Fibroblast of skin of left biceps (primary cell): ENCODE measurements at places on chromosomes 3 and 15.

- no peak for DNase-seq
These were observed 7.5 kb downstream of the ZNF710 start for GRCh38 chr15:90008607-90009006.

- no peak for DNase-seq
These were observed 77.4 kb downstream of the DGKG start for GRCh38 chr3:186284661-186285060.

- no peak for DNase-seq
These were observed 9.4 kb upstream of the EID1 start for GRCh38 chr15:48868536-48868935.

DNA sequence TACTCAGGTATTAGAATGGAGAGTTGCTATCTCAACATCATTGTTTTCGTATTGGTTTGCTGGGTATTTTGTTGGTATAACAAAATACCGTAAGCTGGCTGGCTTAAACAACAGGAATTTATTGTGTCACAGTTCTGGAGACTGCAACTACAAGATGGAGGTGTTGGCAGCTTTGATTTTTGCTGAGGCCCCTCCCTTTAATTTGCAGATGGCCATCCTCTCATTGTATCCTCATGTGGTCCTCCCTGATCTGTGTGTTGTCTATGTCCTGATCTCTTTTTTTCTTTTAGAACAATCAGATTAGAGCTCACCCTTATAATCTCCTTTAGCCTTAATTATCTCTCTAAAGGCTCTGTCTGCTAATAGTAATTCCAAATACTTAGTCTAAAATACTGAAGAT, 299.8 kb upstream of the GOLIM4 start:
- DNase-seq = no peak

DNA sequence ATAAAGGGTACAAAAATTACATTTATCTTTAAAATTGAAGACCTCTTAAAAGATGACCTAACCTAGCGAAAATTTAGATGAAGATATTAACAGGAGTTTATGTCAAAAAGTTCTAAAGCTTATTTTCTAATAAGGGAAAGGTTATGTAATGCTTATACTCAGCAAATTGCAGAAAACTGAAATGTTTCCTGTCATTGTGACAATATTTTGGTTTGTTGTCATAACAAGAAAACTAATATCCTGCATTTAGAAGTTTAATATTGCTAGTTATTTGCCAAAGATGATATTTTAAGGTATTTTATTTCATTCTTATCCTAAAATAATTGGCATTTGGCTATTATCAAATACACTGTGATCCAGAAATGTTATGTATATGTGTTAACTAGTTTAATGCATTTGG, 294.5 kb downstream of the C3orf38 start:
- no peak for DNase-seq

DNA sequence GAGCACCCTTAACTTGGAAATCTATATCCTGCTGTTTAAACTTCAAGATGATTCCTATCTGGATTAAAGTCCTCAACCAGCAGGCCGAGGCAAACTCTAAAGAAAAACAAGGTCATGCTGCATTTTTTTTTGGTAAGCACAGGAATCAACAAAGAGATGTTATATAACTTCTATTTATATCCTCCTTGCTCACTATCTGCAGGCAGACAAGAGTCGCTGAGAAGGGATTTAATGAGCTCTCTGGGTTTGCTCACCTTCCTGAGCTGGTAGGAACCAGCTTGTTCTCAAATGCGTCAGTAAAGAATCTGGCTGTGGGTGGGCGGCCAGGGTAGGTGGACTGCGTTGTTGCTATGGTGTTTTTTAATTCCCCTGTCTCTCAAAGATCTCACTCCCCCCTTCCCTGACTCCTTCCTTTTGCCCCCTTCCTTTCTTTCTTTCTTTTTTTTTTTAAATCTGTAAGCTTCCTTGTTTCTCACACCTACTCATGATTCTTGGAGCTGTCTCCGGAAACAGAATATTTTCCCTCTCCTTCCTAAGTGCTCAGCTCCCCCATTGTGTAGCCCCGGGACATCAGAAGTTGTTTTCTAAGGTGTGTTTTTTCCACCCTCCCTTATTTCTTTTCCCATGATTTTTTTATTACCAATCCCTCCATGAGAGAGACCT, 228.8 kb upstream of the BHLHE40 start:
- no peak for DNase-seq

GRCh38 chr3:115659253-115660220, 36.2 kb downstream of the GAP43 start:
- DNase-seq = no peak

DNA sequence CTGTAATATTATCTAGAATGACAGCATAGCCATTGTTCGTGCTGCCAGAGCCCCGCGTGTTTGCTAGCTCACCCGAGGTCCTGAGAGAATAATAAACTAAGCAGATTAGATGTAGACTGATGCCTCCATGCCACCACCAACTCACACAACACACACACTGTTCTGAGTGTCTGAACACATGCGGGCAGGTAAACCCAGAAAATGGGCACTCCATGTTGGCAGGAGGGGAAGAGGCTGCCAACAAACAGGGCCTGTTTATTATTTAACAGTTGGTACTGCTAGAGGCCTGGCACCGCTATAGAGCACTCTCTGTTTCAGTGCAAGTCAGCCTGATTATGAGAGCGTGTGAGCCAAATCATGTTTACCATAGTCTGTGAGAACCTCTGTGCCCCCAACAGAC, 299.0 kb downstream of the ZBTB20 start:
- no peak for DNase-seq

GRCh38 chr3:173725507-173725906, 328.0 kb downstream of the NLGN1 start:
- DNase-seq = no peak

DNA sequence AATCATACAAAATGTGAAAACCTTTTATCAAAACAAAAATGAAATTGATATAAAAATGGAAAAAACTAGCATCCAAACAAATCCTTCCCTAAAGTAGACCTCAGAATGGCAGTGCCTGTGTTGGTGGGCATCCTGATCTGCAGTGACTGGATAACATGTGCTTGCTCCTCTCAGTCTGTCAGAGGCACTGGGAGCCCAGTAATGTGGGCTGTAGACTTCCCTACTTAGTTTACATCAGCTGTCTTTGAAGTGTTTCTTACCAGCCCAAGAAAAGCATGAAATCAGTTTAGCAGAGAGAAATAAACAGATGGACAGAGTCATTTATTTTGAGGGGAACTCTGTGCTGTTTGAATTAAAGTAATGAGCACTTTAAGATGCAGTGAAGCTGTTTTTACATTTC, 37.8 kb upstream of the RORA start:
- no peak for DNase-seq

DNA sequence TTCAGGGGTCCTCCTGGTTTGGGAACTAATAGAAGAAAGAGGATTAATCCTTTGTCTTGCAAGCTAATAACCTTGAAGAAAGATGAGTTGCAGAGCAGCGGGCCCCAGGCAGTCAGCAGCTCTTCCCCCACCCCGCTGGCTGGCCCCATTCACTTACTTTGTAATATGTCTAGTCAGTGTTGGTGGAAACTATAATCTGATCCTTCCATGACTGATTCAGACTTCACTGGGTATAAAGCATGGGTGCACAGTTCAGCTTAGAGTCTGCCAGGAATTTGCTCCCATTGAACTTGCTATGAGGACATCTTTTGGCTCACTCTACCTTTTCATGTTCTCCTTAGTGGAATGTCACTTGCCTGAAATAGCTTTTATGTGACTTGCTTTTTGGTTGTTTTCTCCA, 117.7 kb downstream of the CCNL1 start:
- no peak for DNase-seq

DNA sequence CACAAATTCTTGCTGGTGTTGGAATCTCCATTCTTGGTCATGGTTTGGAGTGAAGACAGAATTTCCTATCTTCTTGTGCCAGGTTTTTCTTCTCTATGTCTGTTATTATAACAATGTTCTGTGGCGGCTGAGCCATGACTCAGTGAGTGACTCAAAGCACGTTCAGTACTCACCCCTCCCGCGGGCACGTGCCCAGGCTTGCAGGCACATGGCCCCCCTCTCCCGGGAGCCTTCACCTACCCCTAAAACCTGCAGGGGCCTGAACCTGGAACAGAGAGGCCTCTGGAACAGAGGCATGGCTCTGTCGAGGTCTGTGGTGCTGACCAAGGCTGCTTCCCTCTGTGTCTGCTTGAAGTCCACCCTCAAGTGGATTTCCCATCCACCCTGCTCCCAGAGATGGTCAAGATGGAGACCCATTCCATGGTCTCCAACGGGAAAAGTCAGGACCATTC, 27.6 kb downstream of the PLXNB1 start:
- DNase-seq = peak; percentile 69

DNA sequence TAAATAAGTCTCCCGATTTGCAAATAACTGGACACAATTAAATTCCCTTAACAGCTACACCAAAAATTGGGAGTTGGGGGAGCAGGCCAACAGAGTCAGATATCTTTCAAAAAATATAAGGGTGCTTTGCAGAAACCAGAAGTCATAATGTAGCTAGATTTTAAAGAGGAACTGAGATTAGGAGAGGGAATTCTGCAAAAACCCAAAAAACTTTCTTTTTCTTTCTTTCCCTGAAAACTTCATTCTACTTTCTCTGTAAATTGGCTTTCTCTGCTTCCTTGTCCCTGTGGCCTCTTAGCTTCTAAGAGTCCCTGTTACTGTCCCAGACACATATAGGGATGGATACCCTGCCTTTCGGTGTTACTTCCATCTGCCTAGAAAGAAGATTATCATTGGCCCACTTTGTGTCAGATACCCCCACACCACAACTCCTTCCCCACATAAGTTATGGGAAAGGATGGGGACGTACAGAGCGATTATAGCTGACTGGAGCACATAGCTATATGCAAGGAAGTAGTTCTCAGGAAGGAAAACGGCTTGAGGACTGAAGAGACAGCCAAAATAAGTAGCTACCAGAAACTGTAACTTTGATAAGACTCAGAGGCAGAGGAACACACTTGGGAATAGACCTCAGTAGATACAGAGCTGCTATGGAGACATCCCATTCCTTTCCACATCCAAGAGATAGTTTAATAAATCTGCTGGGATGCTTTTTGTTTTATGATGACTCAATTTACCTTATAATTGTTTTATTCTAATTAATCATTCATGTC, 129.1 kb upstream of the TGFBR2 start:
- DNase-seq = no peak

GRCh38 chr15:80395616-80396015, 8.6 kb upstream of the ARNT2 start:
- DNase-seq = no peak

DNA sequence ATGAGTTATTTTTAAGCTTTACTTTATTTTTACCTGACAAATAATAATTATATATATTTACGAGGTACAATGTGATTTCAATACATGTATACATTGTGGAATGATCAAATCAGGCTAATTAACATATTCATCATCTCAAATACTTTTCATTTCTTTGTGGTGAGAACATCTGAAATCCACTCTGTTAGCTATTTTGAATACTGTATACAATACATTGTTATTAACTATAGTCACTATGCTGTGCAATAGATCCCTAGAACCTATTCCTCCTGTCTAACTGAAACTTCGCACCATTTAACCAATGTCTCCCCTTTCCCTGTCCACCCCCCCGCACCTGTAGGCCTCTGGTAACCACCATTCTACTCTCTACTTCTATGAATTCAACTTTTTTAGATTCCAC, 7.9 kb upstream of the SPPL2A start:
- DNase-seq = no peak

GRCh38 chr3:69149586-69149985, 27.2 kb upstream of the LMOD3 start:
- no peak for DNase-seq
